ENCODE measurements at places on chromosomes 1 and 21.
A peak's percentile ranks its signal among the peaks of the same experiment; 100 is the strongest.

DNA sequence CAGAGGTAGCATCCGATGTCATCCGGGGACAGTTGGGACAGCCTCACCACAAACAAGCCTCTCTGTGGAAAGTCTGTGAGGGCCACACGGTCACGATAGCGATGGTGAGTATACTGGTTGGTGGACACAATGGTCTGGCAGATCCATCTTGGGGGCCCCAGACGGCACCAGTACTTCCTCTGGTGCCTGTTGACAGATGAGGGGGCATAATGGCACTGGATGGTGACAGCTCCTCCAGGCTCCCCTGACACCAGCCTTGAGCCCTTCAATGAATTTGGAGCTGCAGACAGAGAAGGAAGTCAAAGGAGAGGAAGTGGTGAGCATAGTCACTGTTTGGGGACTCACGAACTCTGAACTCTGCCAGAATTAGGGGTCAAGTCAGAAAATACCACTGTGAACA lies 8.0 kb downstream of the FCAMR start:
- DNase-seq = no peak

GRCh38 chr1:89855413-89856123 lies 34.7 kb downstream of the LRRC8D start:
- no peak for DNase-seq

- DNase-seq = no peak
These were observed at the start of gene BARHL2 for GRCh38 chr1:90716552-90717355. Gene BARHL2, minus strand, starts transcription at chr1:90717302. Its CDS starts 107 bp downstream, at chr1:90717195.

DNA sequence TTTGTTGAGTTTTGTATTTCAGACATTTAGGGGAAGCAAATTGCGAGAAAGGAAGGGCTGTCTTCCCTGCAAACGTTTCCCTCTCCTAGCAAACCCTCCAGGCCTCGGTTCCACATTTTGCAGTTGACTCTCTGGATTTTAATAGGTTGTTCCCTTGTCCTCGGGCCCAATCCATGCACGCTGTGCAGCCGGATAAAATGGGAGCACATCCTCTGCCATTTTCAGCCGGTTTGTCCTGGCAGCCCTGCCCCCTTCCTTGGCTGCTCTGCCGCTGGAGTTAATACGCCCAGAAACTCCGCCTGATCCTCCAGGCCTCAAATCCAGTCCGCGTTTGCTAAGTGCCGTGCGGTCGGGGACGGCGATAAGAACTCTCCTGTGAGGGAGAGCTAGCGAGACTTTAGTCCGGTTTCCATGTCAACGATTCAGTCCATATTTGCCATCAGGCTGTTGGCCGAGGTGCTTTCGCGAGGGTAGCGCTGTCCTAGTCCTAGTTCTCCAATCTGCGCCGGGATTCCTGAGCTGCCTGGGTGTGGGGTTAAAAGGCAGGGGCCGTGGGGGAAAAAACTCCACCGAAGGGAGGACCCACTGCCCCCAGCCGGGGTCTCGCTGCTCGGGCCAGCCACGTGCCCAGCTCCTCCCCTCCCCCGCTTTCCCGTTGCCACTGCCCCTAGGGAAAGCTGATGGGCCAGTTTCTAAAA lies 2.9 kb upstream of the ARID1A start:
- peak; percentile 87 for DNase-seq

- no peak for DNase-seq
These were observed 16.0 kb upstream of the MTARC2 start for GRCh38 chr1:220732137-220732536.

- peak; percentile 53 for DNase-seq
These were observed 103.2 kb downstream of the DMRTB1 start for GRCh38 chr1:53562291-53562980.

DNA sequence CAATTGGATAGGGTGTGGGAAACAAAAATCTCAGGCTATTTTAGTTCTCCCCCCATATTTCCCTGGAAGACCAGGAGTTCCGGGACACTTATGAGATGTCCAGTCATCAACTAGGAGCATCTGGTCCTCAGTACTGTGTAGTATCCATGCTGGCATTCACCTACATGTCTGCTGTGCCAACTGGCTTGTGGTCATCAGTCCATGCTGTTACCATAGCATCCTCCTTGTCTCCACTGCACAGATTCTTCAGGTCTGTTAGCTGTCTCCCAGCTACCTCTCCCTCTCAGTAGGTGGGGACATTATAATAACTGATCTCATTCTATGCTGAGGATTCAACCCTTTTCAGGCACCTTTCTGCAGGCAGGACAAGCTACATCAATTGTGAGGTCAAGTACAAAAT lies 302.9 kb downstream of the BARHL2 start:
- no peak for DNase-seq

DNA sequence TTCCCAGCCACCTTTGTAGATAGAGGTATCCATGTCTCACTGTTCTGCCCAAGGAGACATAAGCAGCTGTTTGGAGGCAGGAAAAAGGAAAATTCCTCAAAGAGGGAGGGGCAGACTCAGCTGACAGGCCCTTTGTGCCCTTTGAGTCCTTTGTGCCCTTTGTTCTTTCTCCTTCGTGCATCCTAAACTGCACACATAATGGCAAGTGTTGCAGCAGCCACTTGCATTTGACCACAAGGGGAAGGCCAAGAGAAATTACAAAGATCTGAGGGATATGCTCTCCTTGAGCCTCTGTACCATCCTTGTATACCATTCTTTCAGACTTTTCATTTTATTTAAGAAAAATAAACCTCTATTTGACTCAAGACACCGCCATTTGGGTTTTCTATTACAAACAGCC lies 71.8 kb upstream of the PKN2 start:
- no peak for DNase-seq
